ENCODE measurements at places on chromosomes 16 and 17.

GRCh38 chr16:88653101-88653500 is 2.2 kb upstream of the CYBA start:
- DNase-seq, result no peak

GRCh38 chr17:15121426-15121825 is 143.7 kb downstream of the PMP22 start:
- DNase-seq, result no peak

DNA sequence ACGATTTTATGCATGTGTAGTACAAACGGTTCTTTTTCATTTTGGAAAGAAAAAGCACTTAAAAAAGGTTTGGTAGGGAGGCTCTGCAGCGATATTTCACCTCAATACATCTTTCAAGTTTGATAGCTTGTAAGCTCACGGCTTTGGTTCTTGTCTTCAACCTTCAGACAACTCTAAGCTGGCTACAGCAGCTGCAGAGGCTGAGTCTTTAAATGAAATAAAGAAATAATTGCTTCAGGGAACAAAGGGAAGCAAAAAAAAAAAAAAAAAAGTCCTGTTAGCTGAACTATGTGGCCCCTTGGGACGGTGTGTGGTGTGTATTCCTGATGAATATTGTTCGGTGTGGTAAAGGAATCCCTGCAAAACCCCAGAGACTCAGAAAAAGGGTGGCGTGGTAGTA is 265.1 kb downstream of the NTN1 start:
- DNase-seq, result no peak

DNA sequence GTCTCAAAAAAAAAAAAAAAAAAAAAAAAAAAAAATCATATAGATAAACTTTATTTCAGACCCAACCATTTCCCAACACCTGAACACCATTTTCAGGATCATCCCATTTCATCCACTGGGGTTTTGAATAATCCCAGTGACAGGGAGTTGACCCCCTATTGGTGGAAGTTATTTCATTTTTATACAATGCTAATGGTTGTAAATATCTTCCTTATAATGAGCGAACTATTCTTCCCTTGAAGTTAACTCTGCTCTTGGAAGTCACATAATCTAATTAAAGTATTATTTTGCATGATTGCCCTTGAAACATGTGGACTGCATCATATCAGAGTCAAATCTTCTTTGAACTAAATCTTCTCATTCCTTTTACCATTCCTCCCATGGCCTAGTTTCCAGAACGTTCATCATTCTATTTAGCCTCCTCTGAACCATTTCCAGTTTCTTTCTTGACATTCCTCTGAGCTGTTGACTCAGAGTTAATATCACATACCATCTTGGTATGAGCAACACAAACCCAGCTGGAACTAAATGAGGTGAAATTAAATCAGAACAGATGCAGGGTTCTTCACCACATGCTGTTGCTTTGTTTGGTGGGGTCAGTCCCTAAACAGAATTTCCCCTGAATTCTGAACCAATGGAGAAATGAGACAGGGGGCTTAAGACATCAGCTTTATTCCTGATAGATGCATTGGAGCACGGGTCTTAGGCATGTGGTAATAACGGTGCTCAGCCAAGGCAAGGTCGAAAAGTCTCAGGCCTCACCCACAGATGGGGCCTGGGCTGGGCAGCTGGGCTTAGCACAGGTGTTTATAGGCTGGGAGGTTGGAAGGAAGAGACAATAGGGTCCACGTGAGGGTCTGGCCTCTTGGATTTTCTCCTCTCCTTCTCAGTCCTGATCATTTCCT is 8.9 kb downstream of the HSD17B2 start:
- DNase-seq, result no peak

DNA sequence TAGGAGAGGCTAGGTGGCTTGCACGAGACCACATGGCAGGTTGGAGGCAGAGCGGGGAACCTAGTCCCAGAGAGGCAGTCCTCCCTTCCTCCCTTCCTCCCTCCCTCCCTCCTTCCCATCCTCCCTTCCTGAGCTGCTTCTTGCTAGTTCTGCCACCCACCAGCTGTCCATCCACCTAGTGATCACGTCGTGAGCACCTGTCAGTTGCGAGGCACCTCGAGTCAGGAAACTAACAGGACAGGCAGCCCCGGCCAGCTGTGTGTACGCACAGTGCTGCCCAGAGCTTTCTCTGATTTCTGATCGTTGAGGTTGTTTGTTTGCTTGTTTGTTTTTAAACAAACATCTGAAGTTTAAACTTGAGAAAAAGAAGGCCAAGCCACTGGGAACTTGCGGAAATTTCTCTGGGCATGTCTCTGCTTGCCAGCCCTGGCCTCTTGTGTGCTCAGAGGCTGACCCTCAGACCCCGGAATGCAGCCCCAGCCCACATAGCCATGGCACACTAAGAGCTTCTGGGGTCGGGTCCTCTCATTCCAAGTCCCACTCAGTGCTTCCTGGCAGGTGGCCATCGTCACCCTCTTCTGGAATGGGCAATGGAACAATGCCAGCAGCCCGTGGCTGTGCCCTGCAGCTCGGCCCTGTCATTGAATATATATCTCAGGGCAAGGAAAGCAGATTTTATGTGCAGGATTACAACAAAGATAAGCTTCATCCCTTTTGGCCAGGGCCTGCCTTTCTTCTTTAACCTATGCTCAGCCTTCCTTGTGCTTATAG is 174.0 kb downstream of the KATNIP start:
- DNase-seq, result no peak

GRCh38 chr17:5919089-5919488 is 151.1 kb upstream of the WSCD1 start:
- no peak for DNase-seq

DNA sequence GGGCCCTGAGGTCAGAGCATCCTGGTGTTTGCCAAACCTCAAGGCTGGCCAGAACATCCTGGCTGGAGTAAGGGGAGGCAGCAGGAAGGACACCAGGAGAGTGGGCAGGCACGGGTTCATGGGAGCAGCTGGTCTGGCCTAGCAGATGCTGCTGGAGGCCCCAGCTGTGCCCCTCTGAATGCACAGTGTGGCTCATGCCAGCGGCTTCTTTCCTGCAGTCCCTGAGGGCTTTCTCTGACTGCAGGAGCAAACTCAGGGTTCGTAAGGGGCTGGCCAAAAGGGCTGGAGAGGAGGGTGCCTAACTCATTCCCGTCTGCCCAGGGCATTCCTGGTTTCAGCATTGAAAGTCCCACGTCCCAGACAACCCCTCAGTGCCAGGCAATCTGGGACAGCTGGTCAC is 78.7 kb downstream of the ZDHHC7 start:
- no peak for DNase-seq

- DNase-seq, result no peak
These were observed 18.2 kb upstream of the QRICH2 start for GRCh38 chr17:76326306-76326705.

DNA sequence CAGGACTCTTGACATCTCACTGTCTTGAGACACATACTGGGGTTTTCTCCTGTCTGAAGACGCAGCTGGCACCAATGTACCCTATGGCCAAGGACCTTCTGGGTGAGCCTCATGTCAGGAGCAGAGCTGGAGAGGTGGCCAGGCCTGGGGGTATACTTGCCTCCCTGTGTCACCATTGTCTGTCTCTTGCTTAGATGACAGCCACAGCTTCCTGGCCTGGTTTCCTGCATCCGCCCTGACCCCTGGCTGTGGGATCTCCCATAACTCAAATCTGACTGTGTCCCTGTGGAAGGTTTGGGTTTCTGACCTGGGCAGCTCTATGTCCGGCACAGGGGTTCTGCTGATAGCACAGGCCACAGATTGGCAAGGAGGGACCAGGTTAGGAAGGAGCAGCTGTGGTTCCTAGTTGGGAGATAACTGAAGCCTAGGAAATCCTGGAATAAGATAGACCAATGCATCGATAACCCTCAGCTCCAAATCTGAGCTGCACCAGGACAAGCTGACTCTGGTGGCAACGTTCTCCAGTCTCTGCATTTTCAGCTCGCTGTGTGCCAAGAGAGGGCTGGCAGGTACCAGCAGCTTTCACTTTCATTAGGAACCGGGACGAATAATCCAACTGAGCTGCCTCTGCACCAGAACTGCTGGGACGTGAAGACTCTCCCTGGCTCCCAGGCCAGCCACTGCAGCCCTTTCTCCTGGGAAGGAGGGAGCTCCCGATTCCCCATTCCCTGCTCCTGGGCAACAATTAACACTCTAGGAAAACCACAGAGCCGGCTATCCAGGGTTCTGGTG is 5.0 kb downstream of the DEXI start:
- DNase-seq, result no peak
